ENCODE measurements at places on chromosomes 1 and 21.

GRCh38 chr1:76239470-76239918, 164.9 kb downstream of the ST6GALNAC3 start:
- no peak for DNase-seq

GRCh38 chr21:26851109-26851944, 6.1 kb upstream of the ADAMTS1 start:
- DNase-seq = no peak

DNA sequence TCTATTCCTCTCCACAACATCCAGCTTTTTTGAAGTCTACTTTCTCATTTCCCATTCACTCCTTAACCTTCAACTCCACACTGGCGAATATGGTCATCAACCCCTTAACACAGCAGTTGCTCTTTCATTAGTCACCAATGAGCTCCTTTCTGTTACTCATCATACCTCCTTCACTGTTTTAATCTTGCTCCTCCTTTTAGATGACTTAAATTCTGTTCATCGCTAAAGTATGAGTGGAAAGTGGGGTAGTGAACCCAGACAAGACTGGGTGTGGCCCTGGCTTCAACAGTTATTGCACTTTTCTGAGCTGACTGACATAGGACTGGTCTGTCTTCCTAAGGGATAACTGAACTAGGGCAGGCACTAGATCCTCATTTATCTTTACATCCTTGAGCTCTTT, 51.3 kb downstream of the AKT3 start:
- no peak for DNase-seq

DNA sequence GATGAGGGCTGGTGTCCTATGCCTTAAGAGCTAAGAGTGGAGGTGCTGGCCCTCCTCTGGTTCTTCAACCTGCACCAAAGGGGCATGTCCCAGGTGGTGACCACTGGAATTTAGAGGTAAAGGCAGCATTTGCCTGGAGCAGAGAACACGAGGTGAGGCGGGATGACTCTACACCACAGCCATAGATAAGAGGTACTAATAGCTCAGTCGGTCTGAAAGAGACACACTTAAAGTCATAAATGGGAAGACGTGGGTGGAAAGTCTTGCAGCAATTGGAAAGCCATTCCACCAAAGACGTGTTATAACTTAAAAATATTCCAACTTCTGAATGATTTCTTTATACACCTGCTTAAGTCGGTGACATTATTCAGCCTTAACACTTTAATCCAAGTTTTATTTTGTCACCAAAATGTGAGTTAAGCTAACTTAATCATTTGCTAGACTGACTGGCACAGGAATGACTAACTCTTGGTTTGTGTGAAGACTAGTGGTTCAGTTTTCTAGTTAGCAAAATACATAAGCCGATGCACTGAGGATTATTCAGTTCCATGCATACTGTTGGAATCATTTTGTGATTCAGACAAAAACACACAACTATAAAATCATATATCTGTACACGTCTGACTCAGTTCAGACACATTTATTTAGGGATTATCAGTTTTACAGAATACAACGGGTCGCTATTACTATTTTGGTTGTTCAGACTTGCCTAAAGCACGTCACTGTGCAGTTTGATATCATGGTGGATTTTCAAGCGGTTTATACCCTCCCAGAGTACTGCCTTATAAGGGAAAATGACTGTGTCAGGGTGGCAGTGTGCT, 4.6 kb upstream of the ETS2 start:
- no peak for DNase-seq

DNA sequence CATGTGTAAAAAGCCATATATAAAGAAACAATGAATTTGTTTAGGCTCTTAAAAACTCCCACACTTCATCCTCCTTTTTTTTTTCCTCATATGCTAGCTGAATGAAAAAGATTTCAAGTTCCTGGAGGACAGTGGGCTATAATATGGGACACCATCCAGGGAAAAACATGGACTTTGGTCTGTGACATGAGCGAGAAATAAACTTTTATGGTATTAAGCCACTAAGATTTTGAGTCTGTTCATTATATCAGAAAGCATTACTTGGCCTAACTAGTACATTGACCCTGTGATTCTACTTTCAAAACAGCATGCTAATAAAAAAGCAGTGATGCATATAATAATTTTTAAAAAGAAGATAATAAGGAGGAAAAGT, 392.3 kb upstream of the CAMK1G start:
- DNase-seq = no peak

GRCh38 chr1:87914396-87914795, 585.7 kb downstream of the LMO4 start:
- DNase-seq = no peak
